ENCODE measurements at places on chromosomes 12 and 14.

DNA sequence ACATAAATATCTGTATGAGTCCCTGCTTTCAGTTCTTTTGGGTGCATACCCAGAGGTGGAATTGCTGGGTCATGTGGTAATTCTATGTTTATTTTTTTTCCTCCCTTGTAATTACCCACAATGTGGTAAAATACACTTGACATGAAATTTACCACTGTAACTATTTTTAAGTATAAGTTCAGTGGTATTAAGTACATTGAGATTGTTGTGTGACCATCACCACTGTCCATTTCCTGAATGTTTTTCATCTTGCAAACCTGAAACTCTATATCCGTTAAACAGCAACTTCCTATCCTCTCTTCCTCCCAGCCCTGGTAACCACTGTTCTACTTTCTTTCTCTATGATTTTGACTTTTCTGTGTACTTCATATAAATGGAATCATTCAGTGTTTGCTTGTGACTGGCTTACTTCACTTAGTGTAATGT, 51.4 kb downstream of the BORCS5 start:
- no peak for DNase-seq

GRCh38 chr12:93550748-93551611, 21.5 kb upstream of the SOCS2 start:
- DNase-seq = no peak

DNA sequence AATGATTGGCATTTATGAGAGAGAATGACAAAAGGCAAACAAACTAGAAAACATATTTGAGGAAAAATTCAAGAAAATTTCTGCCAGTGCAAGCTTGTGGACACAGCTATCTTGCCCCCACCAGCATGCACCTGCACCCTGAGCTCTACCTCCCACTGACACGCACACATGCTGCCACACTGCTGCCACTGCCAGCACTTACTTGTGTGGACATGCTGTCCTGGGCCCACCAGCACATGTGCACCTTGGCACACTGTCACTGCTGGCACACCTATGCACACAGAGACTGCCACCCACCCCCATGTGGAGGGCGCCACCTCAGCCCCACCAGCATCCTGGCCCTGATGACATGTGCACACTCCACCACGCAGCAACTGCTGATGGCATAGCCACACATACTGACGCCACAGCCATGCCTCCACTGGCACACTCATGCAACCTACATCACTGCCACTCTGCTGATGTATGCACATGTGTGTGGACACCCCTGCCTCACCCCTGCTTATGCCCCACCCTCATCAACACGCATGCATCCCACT, 475.0 kb downstream of the SOX5 start:
- DNase-seq = no peak

DNA sequence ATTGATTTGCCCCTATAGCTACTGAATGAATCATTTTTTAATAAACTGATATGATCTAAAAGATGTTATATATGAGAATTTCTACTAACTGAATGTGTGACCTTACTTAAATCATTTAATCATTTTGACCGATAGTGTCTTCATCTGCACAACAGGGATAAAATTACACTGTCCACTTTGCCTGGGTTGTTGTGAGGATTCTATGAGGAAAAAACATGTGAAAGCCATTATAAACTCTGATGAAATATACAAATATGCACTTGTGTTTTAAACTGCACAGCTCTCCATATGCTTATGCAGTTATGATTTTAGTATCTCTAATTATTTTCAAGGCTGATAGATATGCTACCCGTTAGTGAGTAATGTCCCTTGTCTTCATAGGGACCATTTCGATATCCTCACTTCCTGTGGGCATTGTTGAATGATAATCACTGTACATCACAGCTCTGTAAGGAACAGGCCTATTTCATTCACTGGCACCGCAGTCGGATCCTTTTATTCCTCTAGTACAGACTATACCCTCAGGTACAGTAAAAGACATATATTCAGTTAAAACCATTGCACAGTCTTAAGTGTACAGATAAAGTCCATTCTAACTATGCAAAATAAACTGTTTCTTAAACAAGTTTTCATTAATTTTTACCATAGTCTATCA, 88.7 kb upstream of the RAP1B start:
- DNase-seq = no peak

GRCh38 chr14:34424488-34424887, 37.6 kb downstream of the SPTSSA start:
- no peak for DNase-seq

DNA sequence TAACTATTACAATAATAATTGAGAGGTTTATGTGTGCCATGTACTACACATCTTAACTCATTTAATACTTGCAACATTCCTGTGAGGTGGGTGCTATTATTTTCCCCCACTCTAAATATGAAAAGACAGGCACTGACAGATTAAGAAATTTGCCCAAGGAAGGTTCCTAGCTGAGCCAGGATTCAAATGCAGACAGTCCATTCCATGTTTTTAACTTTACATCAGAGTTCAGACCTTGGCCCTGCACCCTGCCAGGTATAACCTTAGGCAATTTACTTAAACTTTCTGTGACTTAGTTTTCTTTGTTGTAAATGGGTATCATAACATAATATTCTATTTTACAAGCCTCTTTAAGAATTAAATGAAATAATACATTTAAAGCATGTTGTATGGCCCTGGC, 26.6 kb downstream of the RDH12 start:
- DNase-seq = no peak

DNA sequence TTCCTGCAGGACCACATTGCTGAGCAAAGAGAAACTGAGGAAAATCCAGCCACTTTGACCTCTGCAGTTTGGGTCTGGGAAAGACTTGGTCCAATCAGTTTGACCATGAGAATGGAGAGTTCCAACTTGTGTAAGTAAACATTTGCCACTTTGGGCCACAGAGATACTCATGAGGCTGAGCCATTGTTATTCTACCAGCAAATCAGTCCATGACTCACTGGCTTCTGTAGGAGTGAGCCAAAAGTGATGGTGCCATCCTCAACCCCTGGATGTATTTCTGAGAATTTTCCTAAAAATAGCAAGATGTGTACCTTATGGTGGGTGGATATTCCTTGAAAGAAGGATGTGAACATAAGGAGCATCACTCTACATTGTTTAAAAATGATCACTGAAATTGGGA, 192.9 kb upstream of the OR4E1 start:
- no peak for DNase-seq

DNA sequence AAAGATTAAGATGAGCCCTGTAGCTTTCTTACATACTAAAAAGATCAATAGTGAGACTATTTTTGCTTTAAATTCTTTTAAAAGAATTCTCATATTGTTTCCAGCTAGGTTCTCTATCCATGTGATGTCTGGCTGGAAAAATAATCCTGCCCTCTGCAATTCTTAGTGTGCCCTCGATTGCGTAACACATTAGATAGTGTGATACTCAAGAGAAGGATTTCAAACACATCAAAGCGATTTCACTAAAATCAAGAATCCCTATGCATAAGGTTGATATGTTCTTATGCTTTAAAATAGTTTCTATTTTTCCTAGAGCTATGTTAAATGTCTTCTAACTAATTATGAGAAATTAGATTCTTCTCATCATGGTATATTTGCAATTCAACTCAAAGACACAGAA, 127.3 kb upstream of the PLEKHA5 start:
- no peak for DNase-seq
